ENCODE measurements at places on chromosomes 2 and 18.
A peak's percentile ranks its signal among the peaks of the same experiment; 100 is the strongest.

- DNase-seq: no peak
These were observed 7.8 kb upstream of the SERPINB2 start for GRCh38 chr18:63879709-63880108.

- no peak for DNase-seq
These were observed 116.8 kb upstream of the FSHR start for GRCh38 chr2:49271060-49271606.

DNA sequence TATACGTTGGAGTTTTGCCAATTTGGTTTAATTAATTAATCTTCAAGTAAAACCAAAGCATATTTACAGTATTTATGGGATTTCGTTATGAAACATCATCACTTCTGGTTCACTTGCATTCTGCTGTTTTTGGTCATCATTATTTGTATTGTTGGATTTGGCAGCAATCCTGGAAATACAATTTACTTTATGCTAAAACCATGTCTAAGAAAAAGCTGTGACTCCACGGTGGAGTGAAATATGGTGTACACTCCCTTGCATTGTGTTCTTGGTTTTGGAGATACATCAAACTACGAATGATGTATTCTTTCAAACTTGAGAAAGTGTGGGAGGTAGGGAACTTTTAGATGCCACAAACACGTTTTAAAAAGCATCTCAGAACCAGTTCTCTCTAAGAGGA, 106.4 kb downstream of the CTAGE1 start:
- DNase-seq: no peak

GRCh38 chr18:77144046-77144445, 11.5 kb upstream of the MBP start:
- DNase-seq: no peak

- no peak for DNase-seq
These were observed 23.3 kb upstream of the FHOD3 start for GRCh38 chr18:36274083-36274715.

DNA sequence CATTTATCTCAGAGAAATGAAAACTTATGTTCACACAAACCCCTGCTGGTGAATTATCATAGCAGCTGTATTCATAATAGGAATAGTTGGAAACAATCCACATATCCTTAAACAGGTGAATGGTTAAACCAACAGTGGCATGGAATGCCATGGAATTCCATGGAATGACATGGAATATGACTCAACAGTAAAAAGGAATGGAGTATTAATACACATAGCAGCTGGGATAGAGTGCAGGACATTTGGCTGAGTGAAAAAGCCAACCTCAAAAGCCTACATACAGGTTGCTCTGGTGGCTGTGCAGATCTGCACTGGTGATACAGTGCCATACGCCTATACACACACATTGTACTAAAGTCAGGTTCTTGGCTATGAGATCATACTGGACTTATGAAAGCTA, 69.5 kb downstream of the FAM168B start:
- DNase-seq: no peak

- DNase-seq: no peak
These were observed 179.0 kb downstream of the SMAD7 start for GRCh38 chr18:48771641-48772375.

DNA sequence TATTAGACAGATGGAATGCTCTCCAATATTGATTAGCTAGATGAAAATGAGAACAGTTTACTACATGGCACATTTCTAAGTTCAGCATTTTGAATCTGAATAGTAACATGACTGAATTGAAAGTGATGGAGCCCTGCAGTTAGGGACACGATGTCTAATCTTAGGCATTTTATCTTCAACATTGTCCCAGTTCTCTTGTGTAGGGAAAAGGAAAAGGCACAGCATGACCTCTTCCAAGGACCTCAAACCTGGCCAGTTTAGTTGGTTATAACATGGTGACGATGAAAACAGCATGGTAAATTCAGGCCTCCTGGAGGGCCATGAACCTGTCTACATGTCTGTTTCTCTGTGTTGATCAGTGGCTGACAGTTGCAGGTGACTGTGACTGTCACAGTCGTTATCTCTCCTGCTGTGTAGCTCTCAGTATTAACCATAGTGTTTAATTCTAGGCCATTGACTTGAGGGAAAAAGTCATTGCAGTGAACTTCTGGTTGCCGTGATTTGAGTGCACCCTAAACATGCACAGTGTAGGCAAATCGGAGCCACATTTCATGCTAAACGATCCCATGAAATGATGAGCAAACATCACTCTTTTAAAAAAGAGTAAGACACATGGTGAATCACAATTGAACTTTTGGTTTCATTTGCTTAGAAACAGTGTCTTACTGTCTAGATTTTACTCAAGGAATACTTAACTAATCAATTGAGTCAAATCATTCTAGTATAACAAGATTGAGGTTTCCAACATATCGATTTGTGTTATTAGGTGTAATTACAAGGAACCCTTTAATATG, 129.7 kb downstream of the PHLPP1 start:
- DNase-seq: no peak

DNA sequence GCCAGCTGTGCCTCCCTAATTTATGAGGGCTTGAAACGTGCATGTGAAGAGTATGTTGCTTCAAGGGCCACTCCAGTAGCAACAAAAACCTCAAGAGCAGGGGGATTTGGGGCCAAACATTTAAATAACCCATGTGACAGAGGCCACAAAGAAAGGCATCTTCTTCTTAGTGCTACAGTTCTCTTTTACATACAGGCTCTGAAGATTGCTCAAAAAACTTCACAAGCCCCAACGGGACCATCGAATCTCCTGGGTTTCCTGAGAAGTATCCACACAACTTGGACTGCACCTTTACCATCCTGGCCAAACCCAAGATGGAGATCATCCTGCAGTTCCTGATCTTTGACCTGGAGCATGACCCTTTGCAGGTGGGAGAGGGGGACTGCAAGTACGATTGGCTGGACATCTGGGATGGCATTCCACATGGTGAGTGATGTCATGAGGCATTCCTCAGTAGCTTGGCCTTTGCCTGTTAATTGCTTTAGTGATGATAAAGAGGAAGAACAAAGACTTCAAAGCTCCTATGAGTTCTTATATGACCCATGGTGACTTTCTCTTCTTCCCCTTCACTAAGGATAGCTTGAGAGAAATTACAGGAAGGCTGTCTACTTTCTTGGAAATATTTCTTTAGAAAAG, 40.1 kb downstream of the NRP2 start:
- DNase-seq: no peak

- no peak for DNase-seq
These were observed 22.8 kb downstream of the COL6A3 start for GRCh38 chr2:237391140-237391539.

- DNase-seq: peak; percentile 83
These were observed at the start of gene MEIS1 for GRCh38 chr2:66434679-66435548. Gene MEIS1, plus strand, starts transcription at chr2:66435125. Its CDS starts 732 bp downstream, at chr2:66435857.

GRCh38 chr2:84847326-84848050, 33.4 kb downstream of the TRABD2A start:
- no peak for DNase-seq

DNA sequence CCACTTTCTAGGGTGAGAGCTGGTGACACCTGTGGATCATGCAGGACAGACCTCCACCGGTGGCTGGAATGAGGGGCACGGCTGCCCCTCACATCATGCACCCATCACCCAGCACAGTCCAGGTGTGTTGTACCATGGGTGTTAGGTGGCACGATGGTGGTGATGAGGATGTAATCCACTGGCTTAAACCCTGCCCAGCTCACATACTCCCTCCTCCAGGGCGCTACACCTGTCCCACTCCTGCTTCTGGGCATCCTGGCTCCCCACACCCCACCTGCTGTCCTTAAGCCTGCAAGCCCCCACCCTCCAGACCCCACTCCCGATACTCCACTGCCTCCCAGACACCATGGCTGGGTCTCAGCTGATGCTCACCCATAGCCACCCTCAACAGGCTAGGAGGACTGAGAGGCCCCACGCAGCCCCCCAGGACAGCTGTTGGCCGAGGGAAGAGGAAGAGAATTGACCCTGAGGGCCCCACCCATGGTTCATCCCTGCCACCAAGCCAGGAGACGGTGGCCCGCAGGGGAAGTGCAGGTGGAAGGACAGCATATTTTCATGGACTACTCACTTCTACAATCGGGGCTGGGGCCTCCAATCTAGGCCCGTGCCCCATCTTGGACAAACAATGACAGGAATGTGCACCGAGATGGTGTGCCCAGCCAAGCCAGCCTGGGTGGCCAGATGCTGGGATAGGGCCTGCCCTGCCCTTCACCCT, 34.3 kb downstream of the MAL start:
- no peak for DNase-seq

- DNase-seq: no peak
These were observed 88.5 kb upstream of the COL5A2 start for GRCh38 chr2:189267925-189268579.

DNA sequence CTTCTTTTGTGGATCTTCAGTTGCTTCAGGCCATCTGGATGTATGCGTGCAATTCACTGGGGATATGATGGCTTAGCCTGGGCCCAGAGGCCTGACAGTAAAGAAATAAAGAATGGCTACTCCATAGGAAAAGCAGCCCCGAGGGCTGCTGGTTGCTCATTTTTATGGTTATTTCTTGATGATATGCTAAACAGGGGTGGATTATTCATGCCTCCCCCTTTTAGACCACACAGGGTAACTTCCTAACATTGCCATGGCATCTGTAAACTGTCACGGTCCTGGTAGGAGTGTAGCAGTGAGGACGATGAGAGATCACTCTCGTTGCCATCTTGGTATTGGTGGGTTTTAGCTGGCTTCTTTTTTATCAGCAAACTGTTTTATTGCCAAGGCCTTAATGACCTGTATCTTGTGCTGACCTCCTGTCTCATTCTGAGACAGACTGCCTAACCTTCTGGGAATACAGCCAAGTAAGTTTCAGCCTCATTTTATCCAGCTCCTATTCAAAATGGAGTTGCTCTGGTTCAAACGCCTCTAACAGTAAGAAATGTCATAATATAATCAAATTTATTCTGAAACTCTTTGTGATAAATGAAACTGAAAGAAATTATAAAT, 60.5 kb downstream of the DSEL start:
- no peak for DNase-seq

DNA sequence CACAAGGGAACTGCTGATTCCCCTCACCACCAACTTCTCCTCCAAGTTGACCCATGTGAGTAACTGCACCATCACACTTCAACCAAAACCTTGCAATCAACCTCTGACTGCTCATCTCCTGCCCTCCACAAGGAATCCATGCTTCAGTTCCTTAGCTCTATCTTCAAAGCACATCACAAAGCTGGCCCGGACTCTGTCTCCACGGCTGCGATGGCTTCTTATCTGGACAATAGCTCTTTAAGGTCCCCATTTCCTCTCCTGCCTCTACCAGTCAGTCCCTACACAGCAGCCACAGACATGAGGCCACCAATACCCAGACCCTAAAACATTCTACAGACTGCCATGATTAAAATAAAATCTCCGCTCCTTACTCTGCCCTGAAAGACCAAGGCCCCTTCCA, 25.7 kb downstream of the MBOAT2 start:
- DNase-seq: no peak

DNA sequence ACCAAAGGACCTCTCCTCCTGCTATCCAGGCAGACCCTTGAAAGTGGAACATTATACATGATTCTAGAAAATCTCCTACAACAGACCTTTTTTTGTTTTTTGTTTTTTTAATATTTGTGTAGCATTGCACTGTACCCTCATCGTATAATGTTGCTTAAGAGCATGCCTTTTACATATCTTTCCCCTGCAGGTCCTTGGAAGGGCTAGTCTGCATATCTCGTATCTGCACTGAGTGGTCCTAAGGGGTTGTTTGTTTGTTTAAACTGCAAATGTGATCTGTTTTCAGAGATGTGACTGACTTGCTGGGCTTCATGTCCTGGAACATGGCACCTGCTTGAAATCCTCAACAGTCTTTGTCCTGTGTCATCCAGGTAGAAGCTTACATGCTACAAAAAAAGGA, 204.1 kb downstream of the FAM210A start:
- no peak for DNase-seq

GRCh38 chr2:128970332-128971116, 651.9 kb upstream of the HS6ST1 start:
- DNase-seq: no peak

DNA sequence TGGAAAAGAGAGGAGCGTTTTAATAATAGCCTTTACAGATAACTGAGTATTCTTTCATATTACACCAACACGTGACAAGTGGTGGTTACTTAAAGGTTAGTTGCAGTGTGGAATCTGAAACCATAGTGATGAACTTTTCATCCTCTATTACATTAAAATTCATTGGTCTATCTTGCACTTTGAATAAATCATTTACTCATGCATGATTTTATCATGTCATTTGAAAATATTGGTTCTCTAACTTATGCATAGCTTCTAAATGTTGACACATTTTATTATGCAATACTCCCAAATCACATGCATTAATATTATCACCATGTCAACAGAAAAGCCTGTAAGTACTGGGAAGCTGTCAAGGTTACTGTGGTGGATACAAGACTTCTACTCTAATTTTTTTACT, 1432.2 kb downstream of the LRP1B start:
- DNase-seq: no peak

- DNase-seq: no peak
These were observed 443.7 kb upstream of the CELF4 start for GRCh38 chr18:38009320-38009719.

- no peak for DNase-seq
These were observed 22.7 kb downstream of the IAH1 start for GRCh38 chr2:9497017-9497416.

DNA sequence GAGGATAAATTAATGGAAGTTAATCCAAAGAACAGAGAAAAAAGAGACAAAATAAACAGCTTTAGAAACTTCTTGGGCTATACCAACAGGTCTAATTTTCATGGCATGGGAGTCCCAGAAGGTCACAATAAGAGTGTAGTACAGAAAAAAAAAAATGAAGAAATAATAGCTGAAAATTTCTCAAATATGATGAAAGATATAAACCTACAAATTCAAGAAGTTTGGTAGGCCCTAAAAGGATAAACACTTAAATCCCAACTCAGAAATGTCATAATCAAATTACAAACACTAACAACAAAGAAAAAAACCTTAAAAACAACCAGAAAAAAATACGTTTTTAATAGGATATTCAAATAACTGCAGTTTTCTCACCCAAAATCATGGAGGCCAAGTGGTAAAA, 229.3 kb upstream of the ZEB2 start:
- no peak for DNase-seq

DNA sequence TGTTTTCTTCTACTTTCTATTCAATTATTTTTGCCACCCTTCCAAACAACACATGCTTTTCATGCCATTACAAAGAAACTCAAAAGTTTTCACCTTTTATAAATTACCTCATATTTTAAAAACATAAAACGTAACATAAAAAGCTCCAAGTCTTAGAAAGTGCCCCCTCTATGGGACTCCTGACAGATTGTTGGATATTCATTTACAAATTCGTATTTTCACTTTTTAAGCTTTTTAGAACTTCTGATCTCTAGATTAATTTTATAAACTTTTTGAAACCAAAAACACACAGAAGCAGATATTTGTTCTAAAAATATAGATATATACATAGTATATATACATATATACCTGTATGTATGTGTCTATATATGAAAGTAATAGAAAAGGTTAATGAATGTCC, 1.5 kb downstream of the COL5A2 start:
- DNase-seq: no peak

DNA sequence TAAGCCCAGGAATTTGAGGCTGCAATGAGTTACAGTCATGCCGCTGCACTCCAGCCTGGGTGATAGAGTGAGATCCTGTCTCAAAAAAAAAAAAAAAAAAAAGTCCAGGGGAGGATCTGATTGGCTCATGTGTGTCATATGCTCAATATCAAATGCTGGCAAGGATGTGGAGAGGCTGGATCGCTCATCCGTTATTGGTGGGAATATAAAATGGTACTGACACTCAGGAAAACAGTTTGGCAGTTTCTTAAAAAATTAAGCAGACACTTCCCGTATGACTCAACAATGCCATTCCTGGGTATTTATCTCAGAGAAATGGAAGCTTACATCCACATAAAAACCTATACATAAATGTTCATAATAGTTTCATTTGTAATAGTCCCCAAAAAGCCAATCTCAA, 68.9 kb downstream of the MEX3C start:
- DNase-seq: no peak

All from H54 (cell line).